ENCODE measurements at places on chromosomes 3 and 15. TPM values are rescaled to one million over a fixed set of nuclear protein-coding genes. Genes with fewer than 3 reads are reported as not detected.

Gene CP
- 5.1 TPM for total RNA-seq

Gene UROC1
- not detected for total RNA-seq

Gene FGD5
- total RNA-seq = 0.85 TPM

Gene DPPA2
- not detected for total RNA-seq

Gene CHCHD4
- 21.3 TPM for total RNA-seq

Gene SLC6A20
- not detected for total RNA-seq

Gene P3H2
- total RNA-seq = 56.0 TPM

All from regular cardiac myocyte (primary cell).